ENCODE measurements at places on chromosomes 12 and 14. TPM values are rescaled to one million over a fixed set of nuclear protein-coding genes. Genes with fewer than 3 reads are reported as not detected.

The GPRC5A gene
- 26.8 TPM for total RNA-seq

DNA sequence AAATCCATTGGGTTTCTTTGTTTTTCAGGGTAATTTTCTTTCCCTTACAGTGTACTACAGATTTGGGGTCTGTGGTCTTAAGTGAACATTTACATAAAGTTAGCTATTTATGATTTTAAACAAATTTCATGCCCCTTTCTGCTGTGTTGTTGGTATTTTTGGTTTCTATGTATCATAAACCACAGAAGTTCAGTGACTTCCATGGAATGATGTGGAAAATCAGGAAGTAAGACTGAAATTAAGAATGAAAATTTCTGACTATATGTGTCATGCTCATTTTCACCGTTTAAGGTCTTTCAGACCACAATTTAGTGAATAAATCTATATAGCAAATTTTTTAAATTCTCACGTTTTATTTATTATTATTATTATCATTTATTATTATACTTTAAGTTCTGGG lies 31.7 kb downstream of the ETV6 start:
- H3K4me1 ChIP-seq, result peaks cover 23% of the 10 kb centered on the region
- no peak overlapping the region for H3K27ac ChIP-seq
- DNase-seq, result no peak
- no peaks in the 10 kb centered on the region for H3K36me3 ChIP-seq
- no peaks in the 10 kb centered on the region for H3K27me3 ChIP-seq

DNA sequence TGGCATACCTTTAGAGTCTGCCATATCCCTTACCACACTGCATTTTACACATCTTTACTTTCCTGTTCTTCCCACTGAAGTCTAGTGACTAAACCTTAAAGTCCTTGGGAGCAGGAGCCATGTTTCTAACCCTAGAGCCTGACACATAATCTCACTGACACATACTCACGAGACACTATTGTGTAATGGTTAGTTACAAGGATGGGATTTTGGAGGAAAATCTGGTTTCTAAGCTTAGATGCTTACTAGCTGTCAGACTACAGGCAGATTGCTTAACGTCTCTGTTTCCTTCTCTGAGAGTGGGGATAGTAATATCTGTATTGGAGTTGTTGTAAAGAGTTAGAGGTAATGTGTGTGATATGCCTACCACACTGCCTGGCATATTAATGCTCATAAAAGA lies 6.2 kb upstream of the DYRK4 start:
- H3K36me3 ChIP-seq, result no peaks in the 10 kb centered on the region
- H3K27ac ChIP-seq, result no peak overlapping the region
- no peak for DNase-seq
- no peaks in the 10 kb centered on the region for H3K27me3 ChIP-seq
- H3K4me1 ChIP-seq, result no peaks in the 10 kb centered on the region

The NTS gene
- 2.5 TPM for total RNA-seq

- no peaks in the 10 kb centered on the region for H3K36me3 ChIP-seq
- H3K27ac ChIP-seq, result no peak overlapping the region
- no peak overlapping the region for H3K4me3 ChIP-seq
- no peak for DNase-seq
- no peaks in the 10 kb centered on the region for H3K4me1 ChIP-seq
Observed at GRCh38 chr14:83470466-83470865, 1936.8 kb upstream of the SEL1L start.
